ENCODE measurements at places on chromosomes 1 and 21. TPM values are rescaled to one million over a fixed set of nuclear protein-coding genes. Genes with fewer than 3 reads are reported as not detected.

The CD52 gene
- 12.2 TPM for total RNA-seq

The TSPAN1 gene
- 1.6 TPM for total RNA-seq

The PTCH2 gene
- 0.68 TPM for total RNA-seq

The NR1I3 gene
- not detected for total RNA-seq

The GOLT1A gene
- not detected for total RNA-seq

The PAPPA2 gene
- total RNA-seq: 0.75 TPM

The ADGRL4 gene
- total RNA-seq: 122 TPM

The C4BPB gene
- 6.3 TPM for total RNA-seq

The SMCP gene
- not detected for total RNA-seq

The TMCO4 gene
- total RNA-seq: 22.5 TPM

The CLEC20A gene
- not detected for total RNA-seq

The RBM11 gene
- total RNA-seq: not detected
